ENCODE measurements at places on chromosomes 16 and 17.

GRCh38 chr17:66717641-66718058 lies 117.3 kb upstream of the CACNG5 start:
- H3K4me1 ChIP-seq = peaks cover 7% of the 10 kb centered on the region
- no peaks in the 10 kb centered on the region for H3K27me3 ChIP-seq
- DNase-seq = no peak
- no peak overlapping the region for H3K4me3 ChIP-seq
- H3K36me3 ChIP-seq = no peaks in the 10 kb centered on the region

DNA sequence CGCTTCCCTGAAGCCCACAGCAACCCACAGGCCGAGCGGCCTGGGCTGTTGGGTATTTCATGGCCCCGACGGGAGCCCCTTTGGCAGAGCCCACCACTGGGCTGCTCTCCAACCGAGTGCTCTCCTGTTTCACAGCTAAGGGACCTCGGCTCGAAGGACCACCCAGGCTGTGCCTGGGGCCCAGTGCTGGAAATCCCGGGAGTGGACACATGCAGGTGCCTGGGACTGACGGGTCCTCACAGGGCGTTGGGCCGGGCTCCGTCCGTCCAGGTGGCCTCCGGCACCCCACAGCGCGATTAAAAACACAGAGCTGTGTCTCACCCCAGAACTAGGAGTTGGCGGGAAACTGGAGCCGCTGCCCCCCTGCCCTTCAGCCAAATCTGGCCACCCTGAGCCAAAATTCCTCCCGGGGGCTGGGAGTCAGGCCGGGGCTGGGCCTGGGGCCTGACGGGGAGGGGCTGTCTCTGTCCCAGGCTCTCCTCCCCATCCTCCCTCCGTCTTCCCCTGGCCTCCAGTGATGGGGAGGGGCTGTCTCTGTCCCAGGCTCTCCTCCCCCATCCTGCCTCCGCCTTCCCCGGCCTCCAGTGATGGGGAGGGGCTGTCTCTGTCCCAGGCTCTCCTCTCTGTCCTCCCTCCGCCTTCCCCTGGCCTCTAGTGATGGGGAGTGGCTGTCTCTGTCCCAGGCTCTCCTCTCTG lies 14.1 kb downstream of the UTS2R start:
- no peaks in the 10 kb centered on the region for H3K36me3 ChIP-seq
- DNase-seq = no peak
- H3K4me1 ChIP-seq = peaks cover 26% of the 10 kb centered on the region
- no peak overlapping the region for H3K4me3 ChIP-seq
- H3K27me3 ChIP-seq = no peaks in the 10 kb centered on the region
- H3K27ac ChIP-seq = no peak overlapping the region

DNA sequence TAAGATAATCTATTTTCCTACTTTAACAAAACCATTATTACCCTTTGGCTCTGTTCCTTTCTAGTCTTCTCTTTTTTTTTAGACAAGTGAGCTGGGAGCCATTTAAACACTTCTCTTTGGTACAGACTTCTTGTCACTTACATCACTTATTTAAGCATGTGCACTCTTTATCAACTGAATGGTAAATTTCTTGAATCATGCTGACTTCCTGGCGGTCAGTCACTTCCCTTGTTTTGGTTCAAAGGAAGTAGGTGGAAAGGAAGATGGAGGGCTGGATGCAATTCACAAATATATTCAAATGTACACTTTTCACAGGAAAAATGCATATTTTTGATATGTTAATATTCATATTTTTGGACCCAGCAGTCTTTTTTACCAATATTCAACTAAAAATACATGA lies 97.1 kb downstream of the ITFG1 start:
- no peak overlapping the region for H3K27ac ChIP-seq
- DNase-seq = no peak
- H3K4me1 ChIP-seq = no peaks in the 10 kb centered on the region
- H3K27me3 ChIP-seq = no peaks in the 10 kb centered on the region
- no peak overlapping the region for H3K4me3 ChIP-seq

DNA sequence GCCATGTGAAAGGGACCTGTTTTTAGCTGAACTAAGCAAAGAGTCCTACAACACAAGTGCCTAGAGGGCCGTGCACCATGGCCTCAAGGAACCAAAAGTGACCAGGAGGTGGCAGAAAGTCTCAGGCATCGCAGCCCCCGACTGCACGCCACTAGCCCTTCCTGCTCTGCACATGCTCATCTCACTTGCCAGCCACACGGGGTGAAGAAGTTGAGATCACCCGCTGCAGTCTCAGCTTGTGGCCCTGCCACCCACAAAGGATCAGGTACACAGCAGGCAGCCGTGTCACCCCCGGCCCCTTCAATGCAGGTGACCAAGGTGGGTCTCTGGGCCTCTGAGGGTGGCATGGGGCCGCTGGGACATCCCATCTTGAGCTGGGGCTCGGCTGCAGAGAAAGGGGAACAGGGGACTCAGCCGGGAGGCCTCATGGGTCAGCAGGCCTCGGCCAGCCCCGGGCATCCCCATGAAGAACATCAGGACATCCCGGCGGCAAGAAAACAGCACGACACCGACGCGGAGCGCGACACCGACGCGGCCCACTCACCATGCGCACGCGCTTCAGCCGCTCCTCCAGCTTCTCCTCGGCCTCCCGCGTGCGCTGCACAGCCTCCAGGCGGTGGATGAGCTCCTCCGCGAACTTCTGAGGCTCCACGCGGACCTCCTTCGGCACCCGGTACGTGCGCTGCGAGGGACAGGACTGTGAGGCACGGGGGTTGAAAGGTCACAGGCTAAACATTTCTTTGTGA lies 21.0 kb downstream of the PDIA2 start:
- H3K27ac ChIP-seq = no peak overlapping the region
- peaks cover 11% of the 10 kb centered on the region for H3K36me3 ChIP-seq
- no peaks in the 10 kb centered on the region for H3K4me1 ChIP-seq
- no peak for DNase-seq
- no peak overlapping the region for H3K4me3 ChIP-seq

- no peaks in the 10 kb centered on the region for H3K36me3 ChIP-seq
- no peaks in the 10 kb centered on the region for H3K4me1 ChIP-seq
- no peak for DNase-seq
- H3K4me3 ChIP-seq = no peak overlapping the region
- H3K27me3 ChIP-seq = no peaks in the 10 kb centered on the region
These were observed 50.6 kb downstream of the MPHOSPH6 start for GRCh38 chr16:82119405-82119804.

GRCh38 chr16:1312467-1312816 lies 3.0 kb downstream of the UBE2I start:
- no peaks in the 10 kb centered on the region for H3K27me3 ChIP-seq
- DNase-seq = no peak
- peaks cover 37% of the 10 kb centered on the region for H3K36me3 ChIP-seq
- H3K4me1 ChIP-seq = peaks cover 36% of the 10 kb centered on the region

- H3K27me3 ChIP-seq = no peaks in the 10 kb centered on the region
- DNase-seq = no peak
- no peak overlapping the region for H3K4me3 ChIP-seq
- H3K36me3 ChIP-seq = no peaks in the 10 kb centered on the region
These were observed 18.1 kb downstream of the ITPRIPL2 start for GRCh38 chr16:19131825-19132218.

GRCh38 chr17:64625541-64625940 lies 36.6 kb downstream of the SMURF2 start:
- H3K4me1 ChIP-seq = peaks cover 10% of the 10 kb centered on the region
- H3K36me3 ChIP-seq = no peaks in the 10 kb centered on the region
- H3K27ac ChIP-seq = no peak overlapping the region

- no peak overlapping the region for H3K27ac ChIP-seq
- H3K27me3 ChIP-seq = no peaks in the 10 kb centered on the region
- H3K4me3 ChIP-seq = no peak overlapping the region
- no peak for DNase-seq
- H3K4me1 ChIP-seq = no peaks in the 10 kb centered on the region
- H3K36me3 ChIP-seq = no peaks in the 10 kb centered on the region
These were observed 8.6 kb downstream of the P2RX1 start for GRCh38 chr17:3907483-3908216.

DNA sequence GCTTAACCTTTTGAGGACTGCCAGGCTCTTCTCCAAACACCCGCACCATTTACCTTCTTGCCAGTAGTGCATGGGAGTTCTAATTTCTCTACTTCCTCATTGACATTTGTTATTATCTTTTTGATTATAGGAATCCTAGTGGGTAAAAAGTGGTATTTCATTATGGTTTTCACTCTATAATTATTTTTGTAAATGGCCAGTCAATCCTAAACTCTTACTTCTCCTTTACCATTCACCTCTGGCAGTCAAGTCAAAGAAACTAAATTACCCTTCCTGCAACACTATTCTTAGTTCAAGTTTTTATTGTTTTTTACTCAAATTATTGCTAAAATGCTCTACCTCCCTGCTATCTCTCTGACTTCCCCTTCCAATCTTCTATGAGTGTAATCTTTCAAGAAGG lies 29.8 kb upstream of the ANKFY1 start:
- no peaks in the 10 kb centered on the region for H3K36me3 ChIP-seq
- H3K27me3 ChIP-seq = no peaks in the 10 kb centered on the region
- H3K4me1 ChIP-seq = no peaks in the 10 kb centered on the region
- DNase-seq = no peak
- no peak overlapping the region for H3K4me3 ChIP-seq

- DNase-seq = no peak
- H3K27me3 ChIP-seq = no peaks in the 10 kb centered on the region
- H3K27ac ChIP-seq = peak overlapping the region; percentile 51
- peaks cover 19% of the 10 kb centered on the region for H3K4me1 ChIP-seq
- H3K36me3 ChIP-seq = peaks cover 11% of the 10 kb centered on the region
These were observed 29.0 kb downstream of the WSB1 start for GRCh38 chr17:27322690-27323508.

DNA sequence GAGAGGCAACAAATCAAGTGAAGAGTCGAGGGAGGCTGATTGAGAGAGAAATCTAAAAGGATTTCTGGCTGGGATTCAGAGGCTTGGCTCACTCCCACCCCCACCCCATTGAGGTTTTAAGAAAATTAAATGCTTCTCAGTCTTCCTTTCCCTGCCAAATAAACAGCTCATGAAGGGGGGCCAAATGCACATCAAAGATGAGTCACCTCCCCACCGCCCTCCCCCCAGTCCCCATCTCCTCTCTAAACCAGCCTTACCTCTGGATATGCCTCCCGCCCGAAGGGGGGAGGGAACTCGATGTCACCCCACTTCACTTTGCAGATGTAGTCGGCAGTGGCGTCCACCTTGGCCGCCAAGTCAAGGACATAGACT lies 11.6 kb downstream of the ACLY start:
- no peak for DNase-seq
- no peak overlapping the region for H3K4me3 ChIP-seq
- H3K4me1 ChIP-seq = no peaks in the 10 kb centered on the region
- H3K27ac ChIP-seq = no peak overlapping the region
- peaks cover 59% of the 10 kb centered on the region for H3K36me3 ChIP-seq

GRCh38 chr17:17111401-17112393 lies 69.4 kb downstream of the MPRIP start:
- no peak overlapping the region for H3K4me3 ChIP-seq
- peak overlapping the region; percentile 1 for H3K27ac ChIP-seq
- H3K36me3 ChIP-seq = no peaks in the 10 kb centered on the region
- no peaks in the 10 kb centered on the region for H3K27me3 ChIP-seq
- peaks cover 40% of the 10 kb centered on the region for H3K4me1 ChIP-seq

DNA sequence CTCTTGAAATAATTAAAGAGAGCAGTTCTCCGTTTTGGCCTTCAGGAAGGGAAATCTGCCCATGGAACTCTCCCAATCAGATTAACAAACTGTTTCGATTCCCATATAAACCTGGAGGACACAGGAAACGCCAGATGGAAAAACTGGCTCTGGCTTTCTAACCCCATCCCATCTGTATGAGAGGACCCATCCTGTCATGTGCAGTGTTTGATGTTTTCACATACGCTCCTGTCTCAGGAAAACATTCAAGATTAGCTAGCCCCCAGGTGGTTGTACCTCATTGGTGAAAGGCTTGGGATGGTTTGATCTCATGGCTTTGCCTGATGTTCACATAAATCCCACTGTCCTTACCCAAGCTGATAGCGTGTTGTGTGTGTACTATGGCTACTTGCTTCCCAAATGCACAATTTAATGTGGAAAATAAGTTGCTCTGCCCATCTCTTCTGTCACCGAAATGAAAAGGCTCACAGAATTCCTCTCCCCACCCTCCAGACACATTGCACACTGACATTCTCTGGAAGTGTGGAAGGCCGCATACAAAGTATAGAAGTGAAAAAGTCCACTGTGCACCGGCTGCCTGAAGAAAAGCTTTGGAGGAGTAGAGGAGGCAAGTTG lies 18.2 kb upstream of the ERN1 start:
- H3K4me3 ChIP-seq = no peak overlapping the region
- H3K27ac ChIP-seq = peak overlapping the region; percentile 98
- DNase-seq = no peak
- no peaks in the 10 kb centered on the region for H3K27me3 ChIP-seq
- H3K36me3 ChIP-seq = no peaks in the 10 kb centered on the region

DNA sequence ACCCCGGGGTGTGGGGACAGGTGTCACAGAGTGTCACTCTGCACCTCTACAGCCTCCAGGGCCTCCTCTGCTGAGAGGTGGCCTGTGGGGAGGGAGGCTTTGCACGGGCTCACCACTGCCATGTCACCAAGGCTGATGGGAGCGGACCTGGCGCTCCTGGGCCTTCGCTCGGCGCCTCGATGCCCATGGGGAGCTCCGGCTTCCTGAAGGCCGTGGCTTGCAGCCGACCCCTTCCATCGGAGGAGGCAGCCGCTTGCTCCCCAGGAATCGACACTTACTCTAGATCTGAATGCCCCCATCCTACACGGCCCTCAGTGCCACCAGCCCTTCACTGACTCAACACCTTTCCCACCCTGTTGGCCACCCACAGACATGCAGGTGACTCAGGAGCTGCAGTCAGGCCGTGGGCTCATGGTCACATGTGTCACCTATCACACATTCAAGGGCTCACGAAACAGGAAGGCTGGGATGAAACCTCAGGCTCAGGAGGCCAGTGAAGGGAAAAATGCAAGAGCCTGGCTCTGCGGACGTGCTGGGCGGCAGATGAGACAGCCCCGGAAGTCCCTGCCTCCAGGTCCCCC lies 11.9 kb downstream of the LGALS3BP start:
- H3K4me3 ChIP-seq = no peak overlapping the region
- H3K27ac ChIP-seq = no peak overlapping the region
- no peaks in the 10 kb centered on the region for H3K27me3 ChIP-seq
- DNase-seq = no peak

DNA sequence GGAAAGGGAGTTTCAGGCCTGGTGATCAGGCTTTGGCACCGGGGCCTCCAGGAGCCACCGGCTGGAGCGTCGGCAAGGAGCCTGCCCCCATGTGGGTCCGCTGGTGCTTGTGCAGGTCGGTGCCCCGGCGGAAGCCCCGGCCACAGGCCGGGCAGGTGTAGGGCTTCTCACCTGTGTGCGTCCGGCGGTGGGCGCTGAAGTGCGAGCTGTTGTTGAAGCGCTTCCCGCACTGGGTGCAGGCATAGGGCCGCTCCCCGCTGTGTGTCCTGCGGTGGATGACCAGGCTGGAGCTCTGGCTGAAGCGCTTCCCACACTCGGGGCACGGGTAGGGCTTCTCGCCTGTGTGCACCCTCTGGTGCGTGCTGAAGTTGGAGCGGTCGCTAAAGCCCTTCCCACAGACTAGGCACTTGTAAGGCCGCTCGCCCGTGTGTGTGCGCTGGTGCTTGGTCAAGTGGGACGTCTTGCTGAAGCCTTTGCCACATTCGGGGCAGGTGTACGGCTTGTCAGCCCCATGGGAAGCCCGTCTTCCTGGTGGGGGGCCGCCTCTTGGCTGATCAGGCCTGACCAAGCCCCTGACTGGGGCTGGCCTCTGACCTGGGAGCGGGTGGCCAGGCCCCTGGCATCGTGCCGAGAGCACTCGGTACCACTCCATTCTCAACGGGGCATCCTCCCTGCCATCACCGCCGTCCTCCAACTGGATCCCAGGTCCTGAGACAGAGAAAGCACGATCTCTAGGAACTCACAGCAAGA lies 14.4 kb downstream of the ZNF500 start:
- no peaks in the 10 kb centered on the region for H3K27me3 ChIP-seq
- peaks cover 46% of the 10 kb centered on the region for H3K36me3 ChIP-seq
- no peak overlapping the region for H3K4me3 ChIP-seq
- DNase-seq = no peak
- no peaks in the 10 kb centered on the region for H3K4me1 ChIP-seq

All from esophagus squamous epithelium (tissue), 5 donors.